PC-9 (cell line): ENCODE measurements at places on chromosomes 5 and 9. TPM values are rescaled to one million over a fixed set of nuclear protein-coding genes. Genes with fewer than 3 reads are reported as not detected.

GPR150 gene
- total RNA-seq: 0.17 TPM in 1 of 2 replicates, not detected in the other

GRCh38 chr5:39639618-39640089, 214.9 kb upstream of the DAB2 start:
- no peak for DNase-seq

PDZD2 gene
- not detected in 2 replicates for total RNA-seq

FREM1 gene
- 0.17 and 0.45 TPM in 2 replicates for total RNA-seq

- no peak for DNase-seq
Measured at GRCh38 chr5:61050292-61050691, 105.3 kb downstream of the NDUFAF2 start.

ENTPD8 gene
- total RNA-seq: 5.4 and 5.9 TPM in 2 replicates

MYMK gene
- total RNA-seq: not detected in 2 replicates

- DNase-seq: no peak
Measured at GRCh38 chr9:114017741-114018715, 60.1 kb downstream of the AMBP start.

FAM53C gene
- 46.6 and 65.1 TPM in 2 replicates for total RNA-seq

GRCh38 chr5:42285230-42285629, 138.0 kb upstream of the GHR start:
- no peak for DNase-seq

LURAP1L gene
- total RNA-seq: 3.6 and 4.1 TPM in 2 replicates

GRCh38 chr9:77511525-77511924, 136.6 kb downstream of the GNA14 start:
- no peak for DNase-seq

- peak; percentile 55 for DNase-seq
Measured at GRCh38 chr5:90264689-90265544, 144.6 kb downstream of the CETN3 start.

RASGRF2 gene
- total RNA-seq: 0.10 and 0.48 TPM in 2 replicates

GRCh38 chr9:107043886-107044285, 180.9 kb downstream of the ZNF462 start:
- DNase-seq: no peak

MYOZ3 gene
- total RNA-seq: 0.25 TPM in 1 of 2 replicates, not detected in the other

- DNase-seq: peak; percentile 18
Measured at GRCh38 chr5:178630475-178630930, 3.7 kb upstream of the CLK4 start.

NMUR2 gene
- total RNA-seq: not detected in 2 replicates

GRCh38 chr9:132679946-132680625, 9.8 kb downstream of the GTF3C4 start:
- DNase-seq: no peak

GRCh38 chr5:14410068-14410393, 171.6 kb upstream of the OTULINL start:
- DNase-seq: no peak

IL13 gene
- not detected in 2 replicates for total RNA-seq

AOPEP gene
- total RNA-seq: 90.0 and 135 TPM in 2 replicates

- DNase-seq: no peak
Measured at GRCh38 chr9:96844040-96844439, 10.3 kb downstream of the ZNF782 start.

- DNase-seq: no peak
Measured at GRCh38 chr5:109982966-109983534, 293.3 kb downstream of the MAN2A1 start.

DNA sequence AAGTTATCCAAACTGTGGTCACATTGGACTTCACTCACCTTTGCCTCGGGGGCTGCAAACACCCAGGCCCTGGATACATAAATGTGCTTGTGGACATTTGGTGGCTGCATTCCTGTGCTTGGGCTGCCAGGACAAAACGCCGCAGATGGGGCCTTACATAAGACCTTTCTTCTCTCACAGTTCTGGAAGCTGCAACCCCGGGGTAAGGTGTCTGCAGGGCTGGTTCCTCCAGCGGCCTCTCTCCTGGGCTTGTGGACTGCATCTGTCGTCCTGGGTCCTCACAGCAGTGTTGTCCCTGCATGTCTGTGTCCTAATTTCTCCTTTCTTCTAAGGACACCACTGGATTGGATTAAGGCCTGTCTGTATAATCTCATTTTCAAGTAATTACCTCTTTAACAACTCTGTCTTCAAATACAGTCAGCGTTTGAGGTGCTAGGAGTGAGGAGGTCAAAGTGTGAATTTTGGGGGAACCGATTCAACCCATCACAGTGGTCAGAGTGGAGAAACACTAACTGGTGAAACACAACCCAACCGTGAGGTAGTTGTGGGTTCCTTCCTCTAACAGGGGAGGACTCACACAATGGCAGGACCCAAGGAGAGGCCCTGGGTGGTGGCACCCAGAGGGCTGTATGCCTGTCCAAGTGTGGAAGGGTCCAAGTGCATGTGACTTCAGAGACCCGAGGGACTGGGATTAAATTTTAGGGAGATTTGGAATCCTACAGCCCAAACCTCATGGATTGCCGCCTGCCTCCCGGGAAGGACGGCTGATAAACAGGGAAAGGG, 415.6 kb downstream of the IRX2 start:
- no peak for DNase-seq

FAM153A gene
- not detected in 2 replicates for total RNA-seq

- DNase-seq: no peak
Measured at GRCh38 chr5:126394211-126394788, 28.9 kb upstream of the GRAMD2B start.

- no peak for DNase-seq
Measured at GRCh38 chr5:169909945-169910344, 70.3 kb downstream of the INSYN2B start.
